ENCODE measurements at places on chromosomes 13 and 19. TPM values are rescaled to one million over a fixed set of nuclear protein-coding genes. Genes with fewer than 3 reads are reported as not detected.

Gene CEACAM4
- total RNA-seq = not detected

Gene HCN2
- total RNA-seq = 1.2 TPM

Gene SMIM17
- total RNA-seq = not detected

Gene ZNF442
- total RNA-seq = 2.6 TPM

Gene PNMA8B
- total RNA-seq = 0.23 TPM

Gene SLC15A1
- not detected for total RNA-seq

Gene SLC10A2
- not detected for total RNA-seq

Gene LNX2
- total RNA-seq = 8.0 TPM

Gene S1PR4
- 134 TPM for total RNA-seq

Gene S1PR5
- total RNA-seq = 4.7 TPM

All from activated naive CD8-positive, alpha-beta T cell treated with anti-CD3 and anti-CD28 coated beads, Interleukin-2, amount 10 ng/mL, durations not matched to agents 7 days and 5 days (primary cell).